ENCODE measurements at places on chromosomes 3 and 15. TPM values are rescaled to one million over a fixed set of nuclear protein-coding genes. Genes with fewer than 3 reads are reported as not detected.

Gene NOP10
- total RNA-seq, result 216 TPM

- DNase-seq, result no peak
These were observed 65.4 kb downstream of the SIDT1 start for GRCh38 chr3:113597596-113598354.

Gene GOLGA6A
- total RNA-seq, result 0.39 TPM

GRCh38 chr15:31974154-31974794, 56.0 kb upstream of the CHRNA7 start:
- no peak for DNase-seq

DNA sequence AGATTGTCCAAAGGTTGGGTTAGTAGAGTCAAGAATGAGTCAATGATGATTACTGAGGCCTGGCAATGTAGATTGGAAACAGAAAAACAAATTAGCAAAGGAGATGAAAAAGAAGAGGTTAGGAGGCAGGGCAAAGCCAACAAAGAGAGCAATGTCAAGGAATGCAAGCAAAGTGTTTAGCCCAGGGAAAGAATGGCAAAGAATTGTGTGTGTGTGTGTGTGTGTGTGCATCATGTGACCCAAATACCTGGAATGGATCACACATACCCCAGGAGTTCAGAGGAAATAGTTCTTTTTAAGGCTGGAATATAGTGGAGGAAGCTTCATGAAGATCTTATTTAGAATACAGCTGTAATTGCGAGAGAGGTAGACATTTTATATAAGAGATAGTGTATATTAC, 831.7 kb upstream of the ARPP21 start:
- DNase-seq, result no peak

- no peak for DNase-seq
These were observed 334.7 kb upstream of the LRRFIP2 start for GRCh38 chr3:37509069-37509468.

GRCh38 chr3:158780766-158781165, 21.1 kb upstream of the MFSD1 start:
- no peak for DNase-seq

- DNase-seq, result no peak
These were observed 759.9 kb downstream of the EPHA3 start for GRCh38 chr3:89867286-89867685.

GRCh38 chr15:60154764-60155325, 150.7 kb downstream of the FOXB1 start:
- no peak for DNase-seq

Gene TTC14
- 31.5 TPM for total RNA-seq

- DNase-seq, result no peak
These were observed 964 bp downstream of the SLC25A20 start for GRCh38 chr3:48897460-48898376.

Gene EFCC1
- 1.0 TPM for total RNA-seq

Gene PLS1
- 38.8 TPM for total RNA-seq

DNA sequence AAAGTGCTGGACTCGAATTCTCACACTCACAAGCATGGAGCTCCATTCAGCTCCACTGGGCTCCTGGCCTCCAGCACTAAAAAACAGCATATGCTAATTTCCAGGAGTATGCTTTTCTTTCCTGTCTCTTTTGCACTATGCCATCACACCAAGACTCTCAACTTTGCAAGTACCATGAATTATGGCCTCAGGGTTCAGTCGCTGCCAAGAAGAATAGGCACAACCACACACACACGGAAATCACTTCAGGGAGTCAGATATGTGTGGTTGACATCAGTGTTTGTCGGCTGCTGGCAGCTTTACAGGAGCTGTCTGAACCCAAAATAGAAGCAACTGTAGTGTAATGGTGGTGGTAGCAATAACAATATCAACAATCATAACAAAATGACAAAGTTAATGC, 305.0 kb upstream of the SLCO3A1 start:
- no peak for DNase-seq

Gene CCR9
- not detected for total RNA-seq

DNA sequence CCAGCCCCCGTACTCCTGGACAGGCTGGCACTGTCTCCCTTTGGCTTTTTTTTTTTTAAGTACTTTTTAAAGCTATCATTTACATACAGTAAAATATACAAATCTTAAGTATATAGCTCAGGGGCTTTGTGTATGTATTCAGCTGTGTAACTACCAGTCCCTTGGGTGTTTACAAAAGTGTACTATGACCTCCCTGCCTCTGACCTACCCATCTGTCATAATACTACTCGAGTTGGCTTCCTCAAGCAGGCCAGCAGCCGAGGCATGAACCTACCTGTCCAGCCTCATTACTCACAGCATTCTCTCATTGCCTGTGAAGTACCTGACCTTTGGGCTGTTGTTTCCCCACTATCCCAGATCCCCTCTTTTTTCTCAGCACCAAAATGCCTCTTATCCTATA, 33.2 kb downstream of the ABHD2 start:
- DNase-seq, result no peak

Gene KLHL40
- not detected for total RNA-seq

DNA sequence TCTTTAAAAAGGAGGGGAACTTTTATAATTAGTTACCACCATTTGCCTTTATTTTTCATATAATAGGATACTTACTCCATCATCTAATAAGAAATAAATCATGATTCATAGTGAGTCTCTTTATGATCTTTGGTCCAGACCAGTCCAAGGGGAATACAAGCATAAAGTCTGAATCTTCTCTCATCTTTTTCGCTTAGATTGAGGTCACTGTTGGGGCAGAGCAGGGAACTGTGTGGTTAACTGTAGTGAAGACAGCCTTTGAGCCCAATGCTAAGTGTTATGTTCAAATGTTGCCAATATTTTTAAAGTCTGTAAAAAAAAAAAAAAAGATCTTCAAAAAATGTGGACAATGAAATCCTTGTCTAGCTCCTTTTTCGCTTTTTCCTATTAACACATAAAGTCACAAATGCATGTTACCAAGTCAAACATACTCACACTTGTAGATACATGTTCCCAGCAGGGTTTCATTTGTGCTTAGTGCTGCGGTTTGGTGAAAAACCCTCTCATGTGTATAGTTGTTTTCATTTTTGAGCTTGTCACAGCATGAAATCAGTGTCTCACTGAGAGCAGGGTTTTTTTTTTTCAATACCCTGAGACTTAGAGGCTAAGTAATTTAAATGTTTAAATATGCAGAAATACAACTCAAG, 72.1 kb downstream of the EPHA3 start:
- no peak for DNase-seq

DNA sequence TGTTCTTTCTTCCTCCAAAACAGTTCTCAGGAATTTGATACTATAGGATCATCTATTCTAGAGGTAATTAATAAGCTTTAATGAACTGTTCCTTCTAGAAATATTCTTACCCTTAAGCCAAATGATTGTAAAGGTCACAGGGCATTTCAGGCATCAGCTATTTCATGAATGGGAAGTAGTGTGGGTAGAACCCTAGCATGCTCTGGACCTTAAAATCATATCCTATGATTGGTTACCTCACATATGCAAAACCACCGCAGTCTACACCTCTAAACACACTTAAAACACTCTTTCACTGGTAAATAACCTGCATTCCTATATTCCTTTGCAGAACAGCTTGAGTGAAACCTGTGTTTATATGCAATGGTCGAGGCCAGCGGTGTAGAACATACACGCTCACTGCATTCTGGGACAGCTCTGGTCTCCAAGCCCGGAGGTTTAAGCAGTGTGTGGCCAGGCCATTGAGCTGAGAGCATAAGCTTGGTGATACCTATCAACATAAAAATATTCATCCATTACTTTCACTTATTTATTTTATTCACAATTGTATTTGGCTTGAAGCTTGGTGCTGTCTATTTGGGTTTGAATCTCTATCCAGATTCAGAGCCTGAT, 87.7 kb upstream of the RASGRP1 start:
- no peak for DNase-seq

Gene CD80
- total RNA-seq, result not detected

DNA sequence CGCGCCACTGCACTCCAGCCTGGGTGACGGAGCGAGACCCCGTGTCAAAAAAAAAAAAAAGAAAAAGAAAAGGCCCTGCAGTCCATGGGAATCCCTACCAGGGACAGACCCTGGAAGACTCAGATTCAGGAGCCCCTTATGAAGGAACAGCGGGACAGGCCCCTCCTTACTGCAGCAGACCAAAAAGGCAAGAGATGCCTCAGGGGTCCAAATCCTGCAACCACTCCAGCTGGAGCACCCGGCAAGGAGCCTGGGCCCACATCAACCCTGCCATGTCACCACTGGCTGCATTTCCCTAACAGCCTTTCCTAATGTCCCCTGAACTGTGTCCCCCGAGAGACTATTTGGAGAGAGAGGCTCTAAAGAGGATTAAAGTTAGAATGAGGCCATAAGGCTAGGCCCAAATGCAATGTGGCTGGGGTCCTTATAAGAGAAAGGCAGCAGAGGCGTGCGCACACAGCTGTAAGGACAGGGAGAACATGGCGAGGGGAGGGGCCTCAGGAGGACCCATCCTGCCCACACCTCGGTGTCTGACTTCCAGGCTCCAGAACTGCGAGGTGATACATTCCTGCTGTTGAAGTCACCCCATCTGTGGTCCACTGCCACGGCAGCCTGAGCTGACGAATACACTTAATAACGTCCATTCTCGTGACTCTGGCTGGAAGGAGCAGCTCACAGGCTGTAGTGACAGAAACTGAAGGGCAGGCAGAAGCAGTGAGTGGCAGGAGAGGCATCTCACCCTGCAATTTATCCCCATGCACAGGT, 78.1 kb downstream of the ATP10A start:
- no peak for DNase-seq

- DNase-seq, result no peak
These were observed 7.1 kb upstream of the AP3S2 start for GRCh38 chr15:89900849-89901248.

Gene GNB4
- 0.10 TPM for total RNA-seq

Gene ANKRD63
- 0.89 TPM for total RNA-seq
